ENCODE measurements at places on chromosomes 12 and 14.

DNA sequence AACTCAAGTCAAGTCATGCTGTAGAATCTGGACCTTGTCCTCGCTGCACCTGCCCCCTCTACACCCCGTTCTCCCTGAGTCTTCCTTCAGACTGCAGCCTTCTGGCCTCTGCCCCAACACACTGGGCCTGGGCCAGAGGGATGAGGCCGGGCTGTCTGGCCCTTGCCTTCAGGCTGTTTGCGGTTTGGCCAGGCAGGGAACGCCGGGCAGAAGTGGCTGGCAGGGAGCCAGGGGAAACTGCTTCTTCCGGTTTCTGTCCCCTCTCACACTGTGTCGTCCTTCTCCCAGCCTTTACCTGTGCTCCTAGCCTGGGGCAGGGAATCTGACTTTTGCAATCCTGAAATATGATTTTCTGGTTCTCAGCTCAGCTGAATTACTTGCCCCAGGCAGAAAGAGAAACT lies 13.5 kb downstream of the DGLUCY start:
- no peak for DNase-seq

GRCh38 chr12:8037046-8037663 lies 4.6 kb downstream of the FOXJ2 start:
- DNase-seq, result no peak

GRCh38 chr12:76591476-76591875 lies 31.9 kb upstream of the OSBPL8 start:
- no peak for DNase-seq

DNA sequence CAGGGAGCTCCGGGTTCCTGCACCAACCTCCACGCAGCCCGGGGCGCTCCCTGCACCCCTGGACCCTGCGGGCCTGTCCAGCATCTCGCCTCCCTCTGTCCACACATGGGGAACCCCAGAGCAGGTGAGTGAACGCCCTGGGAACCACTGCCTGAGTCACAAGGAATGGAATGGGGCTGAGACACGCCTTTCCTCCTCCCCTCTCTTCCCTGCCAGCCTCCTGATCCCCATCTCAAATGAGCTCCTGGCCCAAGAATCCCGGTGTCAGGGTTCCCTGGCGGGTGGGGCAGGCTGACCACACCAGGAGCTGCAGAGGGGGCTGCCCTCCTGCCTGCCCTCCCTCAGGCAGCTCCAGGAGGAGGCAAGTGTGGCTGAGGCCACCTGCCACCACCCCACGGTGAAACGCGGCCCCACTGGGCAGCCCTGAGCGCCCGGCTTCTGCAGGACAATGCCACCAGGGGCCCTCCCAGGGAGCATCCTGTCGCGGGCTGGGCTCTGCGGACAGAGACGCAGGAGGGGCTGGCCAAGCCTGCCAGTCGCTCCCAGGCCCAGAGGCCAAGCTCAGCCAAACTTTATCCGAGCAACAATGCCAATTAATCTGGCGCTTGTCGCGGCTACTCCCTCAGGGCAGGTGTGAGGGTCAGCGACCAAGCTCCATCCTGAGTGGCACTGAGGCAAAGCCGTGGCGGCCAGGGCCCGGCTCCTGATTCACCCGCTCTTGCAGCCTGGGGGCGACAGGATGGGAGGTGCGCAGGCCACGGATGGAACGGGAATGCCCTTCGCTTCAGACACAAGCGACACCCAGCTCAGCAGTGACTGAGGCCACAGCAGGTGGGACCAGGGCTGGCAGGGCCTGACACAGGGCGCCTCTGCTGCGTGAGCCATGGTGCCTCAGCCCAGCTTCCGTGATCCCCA lies 44.3 kb downstream of the GALNT9 start:
- DNase-seq, result no peak

- DNase-seq, result no peak
Observed at GRCh38 chr14:75880512-75880911, 101.3 kb downstream of the TGFB3 start.

- no peak for DNase-seq
Observed at GRCh38 chr12:109099431-109100020, 2.1 kb downstream of the UNG start.

DNA sequence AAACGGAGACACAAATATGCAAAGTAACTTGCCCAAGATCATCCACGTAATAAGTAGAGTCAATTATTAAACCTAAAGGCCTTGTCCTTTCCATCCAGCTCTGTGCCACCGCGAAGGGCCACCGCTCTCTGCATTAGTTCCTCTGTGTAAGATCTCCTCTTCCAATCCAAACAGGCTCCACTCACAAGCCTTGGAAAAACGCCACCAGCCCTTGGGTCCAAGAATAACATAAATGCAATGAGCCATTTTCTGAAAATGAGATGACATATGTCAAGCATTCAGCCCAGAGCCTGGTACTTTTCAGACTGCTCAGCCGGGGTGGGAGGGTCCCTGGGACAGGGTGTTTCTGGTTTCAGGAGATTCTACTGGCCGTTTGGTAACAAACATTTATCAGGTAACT lies 30.0 kb downstream of the DGLUCY start:
- DNase-seq, result no peak

- no peak for DNase-seq
Observed at GRCh38 chr12:114952573-114953271, 268.7 kb upstream of the TBX3 start.
